Foreskin fibroblast (primary cell): ENCODE measurements at places on chromosomes 7 and 10.

- peak; percentile 83 for DNase-seq
Observed at GRCh38 chr7:12719141-12719919, 31.9 kb downstream of the ARL4A start.

DNA sequence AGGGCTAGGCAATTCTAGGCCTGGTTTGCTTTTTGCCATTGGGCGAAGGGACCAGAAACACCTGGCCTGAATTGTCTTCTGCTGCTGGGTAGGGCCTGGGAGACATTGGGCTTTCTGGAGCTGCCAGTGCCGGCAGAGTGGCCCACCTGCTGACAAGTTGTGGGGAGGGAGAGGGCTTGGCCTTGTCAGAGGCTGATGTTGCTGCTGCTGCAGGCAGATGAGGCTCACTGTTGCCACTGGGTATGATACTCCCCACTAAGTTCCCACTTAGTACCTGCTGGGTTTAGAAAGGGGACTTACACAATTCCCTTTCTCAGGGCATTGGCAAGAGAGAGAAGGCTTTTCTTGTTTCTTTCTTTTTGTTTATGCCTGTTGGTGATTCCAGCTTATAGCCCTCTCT lies 289.6 kb upstream of the NPVF start:
- DNase-seq = no peak

DNA sequence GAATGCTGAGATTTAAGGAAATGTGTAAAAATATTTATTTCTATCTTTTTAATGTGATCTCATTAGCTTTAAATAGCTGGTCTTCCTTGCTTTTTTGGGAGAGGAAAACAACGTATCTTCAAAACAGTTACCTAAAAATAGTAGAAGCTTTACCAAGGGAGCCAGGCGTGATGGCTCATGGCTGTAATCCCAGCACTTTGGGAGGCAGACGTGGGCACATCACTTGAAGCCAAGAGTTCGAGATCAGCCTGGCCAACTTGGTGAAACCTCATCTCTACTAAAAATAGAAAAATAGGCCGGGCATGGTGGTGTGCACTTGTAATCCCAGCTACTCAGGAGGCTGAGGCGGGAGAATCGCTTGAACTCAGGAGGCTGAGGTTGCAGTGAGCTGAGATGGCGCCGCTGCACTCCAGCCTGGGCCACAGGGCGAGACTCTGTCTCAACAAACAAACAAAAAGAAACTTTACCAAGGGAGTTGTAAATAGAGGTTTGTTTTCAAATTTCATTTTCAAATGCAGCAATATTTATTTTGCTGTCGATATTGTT lies 48.4 kb upstream of the ITGB1 start:
- DNase-seq = no peak

- no peak for DNase-seq
Observed at GRCh38 chr10:70404787-70405036, 767 bp downstream of the EIF4EBP2 start.

GRCh38 chr10:92381543-92381954 lies 90.6 kb downstream of the MARCHF5 start:
- DNase-seq = no peak

- peak; percentile 73 for DNase-seq
Observed at GRCh38 chr7:23065974-23066373, 39.6 kb upstream of the KLHL7 start.

DNA sequence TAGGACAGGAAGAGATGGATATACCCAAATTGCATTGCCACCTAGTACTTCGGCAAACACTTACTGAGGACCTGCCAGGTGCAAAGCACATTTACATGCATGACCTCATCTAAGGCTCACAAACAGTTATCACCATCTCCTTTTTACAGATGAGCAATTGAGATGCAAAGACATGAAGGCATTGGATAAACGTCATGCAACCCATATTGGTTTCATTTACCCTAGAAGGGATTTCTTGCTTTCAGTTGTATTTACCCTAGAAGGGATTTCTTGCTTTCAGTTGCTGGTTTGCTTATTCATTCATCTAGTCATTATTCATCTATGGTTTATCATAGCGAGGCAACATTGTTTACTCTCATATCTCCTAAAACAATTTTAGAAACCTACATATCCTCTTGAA lies 52.2 kb downstream of the STEAP1B start:
- DNase-seq = no peak

DNA sequence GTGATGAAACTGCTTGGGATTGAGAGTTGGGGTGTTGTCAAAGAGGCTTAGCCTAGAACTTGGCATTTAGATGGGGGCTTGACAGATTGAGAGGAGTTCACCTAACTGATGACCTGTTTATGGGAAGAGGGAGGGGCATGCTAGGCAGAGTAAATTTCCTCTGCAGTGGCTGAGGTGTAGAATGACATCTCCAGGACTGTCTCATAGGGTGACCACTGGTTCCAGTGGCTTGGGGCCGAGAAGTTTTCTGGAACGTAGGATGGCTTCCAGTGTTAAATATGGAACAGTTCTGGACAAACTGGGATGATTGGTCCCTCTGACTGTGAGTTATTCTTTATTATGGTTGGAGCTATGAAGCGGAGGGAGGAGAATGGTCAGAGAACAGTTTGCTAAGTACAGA lies 186.4 kb downstream of the PLXDC2 start:
- no peak for DNase-seq

DNA sequence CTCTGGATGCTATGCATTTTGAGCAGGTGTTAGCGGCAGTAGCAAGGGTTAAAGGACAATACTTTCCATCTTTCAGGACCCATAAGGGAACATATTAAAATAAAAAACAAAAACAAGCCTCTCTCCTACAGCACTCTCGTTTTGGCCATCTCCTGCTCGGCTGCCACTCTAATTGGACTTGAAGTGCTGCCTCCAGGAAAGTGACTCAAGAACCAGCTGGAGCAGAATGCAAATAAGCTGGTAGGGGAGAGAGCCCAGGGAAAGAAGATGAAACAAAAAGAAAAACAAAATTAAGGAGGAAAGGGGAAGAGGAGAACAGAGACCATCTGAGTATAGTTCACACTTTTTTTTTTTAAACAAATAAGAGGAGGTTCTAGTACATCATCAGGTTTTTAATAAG lies 65.6 kb downstream of the HBP1 start:
- DNase-seq = peak; percentile 55

- DNase-seq = no peak
Observed at GRCh38 chr10:52217531-52217930, 96.5 kb upstream of the DKK1 start.

- DNase-seq = no peak
Observed at GRCh38 chr10:49254556-49255318, 44.2 kb upstream of the C10orf71 start.

- no peak for DNase-seq
Observed at GRCh38 chr10:31693491-31693890, 235.1 kb downstream of the ARHGAP12 start.

GRCh38 chr10:124680675-124681074 lies 63.5 kb downstream of the FAM53B start:
- DNase-seq = peak; percentile 68

- DNase-seq = no peak
Observed at GRCh38 chr10:110093722-110094121, 85.9 kb downstream of the ADD3 start.

GRCh38 chr7:84200859-84201258 lies 6.3 kb upstream of the SEMA3A start:
- peak; percentile 69 for DNase-seq

DNA sequence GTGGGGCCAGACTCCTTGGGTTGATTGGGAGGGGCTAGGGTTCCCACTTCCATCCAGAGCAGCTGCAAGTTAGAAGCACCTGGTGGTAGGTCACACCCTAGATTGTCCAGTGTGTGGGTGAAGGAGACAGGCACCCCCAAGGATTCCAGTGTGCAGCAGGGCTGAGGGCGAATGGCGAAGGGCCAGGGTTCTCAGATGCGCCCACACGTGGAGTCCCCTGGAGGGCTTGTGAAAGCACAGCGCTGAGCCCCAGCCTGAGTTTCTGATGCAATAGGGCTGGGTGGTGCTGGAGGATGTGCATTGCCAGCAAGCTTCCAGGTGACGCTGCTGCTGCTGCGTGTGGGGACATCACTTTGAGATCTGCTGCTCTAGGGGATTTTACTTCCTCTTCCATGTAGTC lies 25.4 kb downstream of the TBATA start:
- no peak for DNase-seq

DNA sequence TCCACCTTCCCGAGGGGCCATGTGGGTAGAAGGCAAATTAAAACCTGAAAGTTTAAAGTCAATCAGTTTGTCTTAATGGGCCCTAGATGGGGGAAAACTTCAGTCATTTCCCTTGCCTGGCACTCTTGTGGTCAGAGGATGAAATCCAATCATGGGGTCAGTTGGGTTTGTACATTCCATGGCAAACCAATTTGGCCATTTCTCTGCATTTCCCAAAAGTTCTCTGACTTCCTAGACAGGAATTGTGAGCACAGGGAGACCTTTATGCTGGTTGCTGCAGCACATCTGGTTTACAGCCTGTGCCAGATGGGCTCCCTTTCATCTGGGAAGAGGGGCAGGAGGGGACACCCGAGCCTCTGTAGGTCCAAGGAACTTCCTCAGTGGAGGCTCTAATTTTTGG lies 113.0 kb downstream of the CYP26A1 start:
- DNase-seq = no peak

GRCh38 chr7:29467193-29467926 lies 96.3 kb upstream of the PRR15 start:
- no peak for DNase-seq

- no peak for DNase-seq
Observed at GRCh38 chr7:4604456-4604940, 77.6 kb upstream of the FOXK1 start.

GRCh38 chr7:37045681-37046179 lies 321.4 kb upstream of the AOAH start:
- DNase-seq = no peak

DNA sequence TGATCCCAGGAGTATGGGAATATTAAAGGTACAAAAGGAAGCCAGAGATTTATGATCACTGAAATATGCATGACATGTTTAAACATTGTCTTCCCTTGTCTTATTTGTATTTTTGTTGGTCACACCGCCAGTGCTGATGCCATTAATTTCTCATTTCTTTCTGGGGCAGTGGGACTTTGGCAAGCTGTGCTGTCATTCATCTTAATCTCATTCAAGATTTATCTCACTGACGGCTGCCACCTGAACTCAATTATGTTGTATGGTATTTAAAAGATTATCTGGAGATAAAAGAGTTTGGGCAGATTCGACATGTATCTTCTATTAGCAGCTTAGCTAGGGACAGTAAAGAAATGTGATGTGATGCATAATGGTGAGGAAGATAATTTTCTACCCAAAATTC lies 284.9 kb upstream of the PLXDC2 start:
- DNase-seq = no peak

DNA sequence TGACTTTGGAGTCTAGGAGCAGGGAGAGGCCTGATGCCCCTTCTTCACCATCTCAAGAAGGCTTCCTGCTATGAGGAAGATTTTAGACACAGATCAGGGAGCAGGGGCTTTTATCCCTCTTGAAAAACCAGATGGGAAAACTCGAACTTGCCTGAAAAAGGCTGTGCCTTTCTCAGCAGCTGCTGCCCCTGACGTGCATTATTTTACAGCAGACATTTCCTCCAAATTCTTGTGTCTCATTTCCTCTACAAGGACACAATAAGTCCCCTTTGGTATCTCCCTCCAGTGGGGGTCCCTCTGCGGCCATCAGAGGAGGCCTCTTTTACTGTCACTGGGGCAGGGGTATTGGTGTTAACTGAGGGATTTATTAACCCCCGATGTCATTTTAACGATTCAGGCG lies 38.0 kb upstream of the AQP1 start:
- DNase-seq = no peak

DNA sequence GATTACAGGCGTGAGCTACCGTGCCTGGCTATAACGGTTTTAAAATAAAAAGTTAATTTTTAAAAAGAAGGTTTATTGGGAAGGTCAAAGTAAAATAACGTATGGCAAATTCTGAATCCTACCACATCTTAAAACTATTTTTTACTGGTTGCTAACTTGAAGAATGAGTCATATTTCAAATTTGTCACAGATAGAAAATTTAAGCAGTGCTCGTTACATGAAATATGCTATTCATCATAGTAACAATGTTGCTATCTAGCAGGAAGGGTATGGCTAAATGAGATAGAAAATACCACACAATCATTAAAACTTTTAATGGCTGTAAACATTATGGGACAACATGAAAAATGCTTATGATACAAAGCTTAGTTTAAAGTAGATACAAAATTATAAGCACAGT lies 500.5 kb downstream of the PHTF2 start:
- DNase-seq = no peak

- DNase-seq = no peak
Observed at GRCh38 chr10:61354401-61354975, 98.7 kb downstream of the TMEM26 start.

GRCh38 chr7:123433665-123434064 lies 100.7 kb downstream of the IQUB start:
- no peak for DNase-seq

- DNase-seq = no peak
Observed at GRCh38 chr7:112395893-112396292, 54.4 kb upstream of the IFRD1 start.

DNA sequence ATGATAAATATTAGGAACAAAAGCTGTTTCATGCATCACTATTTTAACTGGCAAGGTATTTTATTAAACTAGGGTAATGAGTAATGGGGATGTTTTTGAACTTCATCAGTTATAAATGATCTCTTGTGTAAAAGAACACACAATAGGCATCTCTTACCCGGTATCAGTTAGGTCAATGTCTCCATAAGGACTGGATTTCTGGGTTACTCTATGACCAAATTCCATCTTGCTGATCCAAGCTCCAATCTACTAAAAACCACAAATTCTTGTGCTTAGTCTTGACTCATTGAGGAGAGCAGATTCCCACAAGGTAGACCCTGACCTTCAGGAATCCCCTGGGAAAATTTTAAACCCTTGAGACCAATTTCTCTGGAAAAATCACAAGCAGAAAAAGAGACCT lies 1167.7 kb downstream of the XPNPEP1 start:
- DNase-seq = no peak

DNA sequence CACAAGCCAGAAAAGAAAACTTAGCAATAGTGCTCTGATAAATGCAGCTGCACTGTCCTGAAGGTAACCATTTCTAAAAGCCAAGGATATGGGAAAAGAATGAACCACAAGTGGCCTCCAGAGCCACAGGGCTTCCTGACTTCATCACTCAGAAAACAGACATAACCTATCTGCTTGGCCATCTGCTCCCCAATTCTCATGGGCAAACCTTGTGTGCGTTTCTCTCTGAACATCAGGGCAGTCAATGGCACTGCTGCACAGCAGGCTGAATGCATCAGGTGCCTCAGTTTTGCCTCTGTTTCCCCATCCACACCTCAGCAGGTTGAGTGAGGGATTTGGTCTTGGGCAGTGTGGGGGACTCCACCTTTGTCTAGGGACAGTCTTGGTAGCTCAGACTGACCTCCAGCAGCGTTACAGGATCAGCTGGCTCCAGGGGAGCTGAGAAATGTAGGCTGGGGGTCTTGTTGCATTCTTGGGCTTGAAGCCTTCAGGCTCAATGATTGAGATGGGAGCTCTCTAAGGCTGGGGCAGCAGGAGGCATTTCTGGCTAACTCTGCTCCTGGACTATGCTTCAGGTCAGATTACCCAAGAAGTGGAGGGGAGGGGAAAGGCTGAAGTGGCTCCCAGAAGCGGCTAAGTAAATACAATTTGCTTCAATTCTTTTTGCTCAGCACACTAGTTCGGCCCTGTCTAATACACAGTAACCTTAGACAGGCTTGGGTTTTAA lies 23.6 kb upstream of the PDLIM1 start:
- no peak for DNase-seq

GRCh38 chr7:269721-270120 lies 20.2 kb upstream of the FOXL3 start:
- no peak for DNase-seq
